Nephron progenitor cell (in vitro differentiated cells): ENCODE measurements at places on chromosomes 2 and 18.

- DNase-seq = no peak
Measured at GRCh38 chr2:153143540-153143939, 335.0 kb downstream of the RPRM start.

DNA sequence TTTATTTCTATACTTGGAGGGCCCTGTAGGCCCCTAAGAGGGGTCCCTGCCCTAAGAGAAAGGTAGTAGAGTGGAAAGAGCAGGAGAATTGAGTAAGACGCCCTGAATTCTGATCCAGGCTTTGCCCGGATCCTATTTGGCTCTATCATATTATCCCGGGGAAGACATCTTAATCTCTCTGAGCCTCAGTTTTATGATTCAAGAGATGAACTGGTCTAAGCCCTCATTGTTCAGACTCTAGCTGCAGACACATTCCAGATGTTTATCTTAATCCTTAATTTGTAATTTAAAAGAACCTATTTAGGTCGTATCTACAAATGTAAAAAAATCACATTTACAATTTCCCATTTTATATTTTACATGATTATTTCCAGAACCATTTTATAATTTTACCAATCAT lies 220.1 kb downstream of the AGPS start:
- DNase-seq = no peak

GRCh38 chr2:207768866-207769596 lies 675 bp downstream of the FZD5 start:
- DNase-seq = no peak

- DNase-seq = no peak
Measured at GRCh38 chr2:36915627-36916026, 50.7 kb downstream of the STRN start.

- DNase-seq = no peak
Measured at GRCh38 chr2:42913280-42913878, 121.0 kb upstream of the HAAO start.
